Fibroblast of the aortic adventitia (primary cell): ENCODE measurements at places on chromosomes 6 and 20.

- peak; percentile 25 for DNase-seq
Observed at GRCh38 chr6:134343066-134343465, 25.2 kb upstream of the SGK1 start.

DNA sequence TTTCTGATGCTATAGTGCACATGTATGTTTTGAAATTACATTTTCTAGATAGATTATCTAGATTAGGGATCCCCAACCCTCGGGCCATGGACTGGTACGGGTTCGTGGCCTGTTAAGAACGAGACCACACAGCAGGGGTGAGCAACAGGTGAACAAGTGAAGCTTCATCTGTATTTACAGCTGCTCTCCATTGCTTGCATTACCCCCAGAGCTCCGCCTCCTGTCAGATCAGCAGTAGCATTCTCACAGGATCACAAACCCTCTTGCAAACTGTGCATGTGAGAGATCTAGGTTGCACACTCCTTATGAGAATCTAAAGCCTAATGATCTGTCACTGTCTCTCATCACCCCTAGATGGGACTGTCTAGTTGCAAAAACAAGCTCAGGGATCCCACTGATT is 10.4 kb downstream of the CEP57L1 start:
- no peak for DNase-seq

- DNase-seq, result no peak
Observed at GRCh38 chr6:7976485-7977056, 66.0 kb upstream of the TXNDC5 start.

GRCh38 chr6:139112561-139112960 is 22.3 kb upstream of the HECA start:
- DNase-seq, result no peak

DNA sequence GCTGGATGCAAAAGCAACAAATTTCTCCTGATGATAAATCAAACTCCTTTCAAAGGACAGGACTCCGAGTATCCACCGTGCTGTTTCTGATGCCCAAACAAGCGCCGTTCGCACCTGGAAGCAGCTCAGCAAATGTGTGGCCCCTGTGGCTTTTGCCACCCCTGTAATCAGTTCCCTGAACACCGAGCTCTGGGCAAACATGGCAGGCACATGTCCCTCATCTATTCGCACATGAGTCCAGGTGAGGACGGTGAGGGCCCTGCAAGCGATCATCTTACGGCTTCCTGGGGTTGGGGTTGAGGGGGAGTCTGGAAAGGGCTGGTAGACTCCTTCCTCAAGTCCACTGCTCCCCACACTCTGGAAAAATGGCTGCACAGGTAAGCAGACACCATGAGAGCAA is 23.7 kb downstream of the RNASET2 start:
- DNase-seq, result no peak

GRCh38 chr6:43142101-43142500 is 29.0 kb upstream of the SRF start:
- no peak for DNase-seq

- no peak for DNase-seq
Observed at GRCh38 chr6:82783587-82784236, 281.9 kb downstream of the UBE3D start.

- peak; percentile 48 for DNase-seq
Observed at GRCh38 chr20:1941226-1941625, 46.0 kb downstream of the SIRPA start.

- DNase-seq, result no peak
Observed at GRCh38 chr6:131412960-131413830, 159.8 kb upstream of the ARG1 start.

DNA sequence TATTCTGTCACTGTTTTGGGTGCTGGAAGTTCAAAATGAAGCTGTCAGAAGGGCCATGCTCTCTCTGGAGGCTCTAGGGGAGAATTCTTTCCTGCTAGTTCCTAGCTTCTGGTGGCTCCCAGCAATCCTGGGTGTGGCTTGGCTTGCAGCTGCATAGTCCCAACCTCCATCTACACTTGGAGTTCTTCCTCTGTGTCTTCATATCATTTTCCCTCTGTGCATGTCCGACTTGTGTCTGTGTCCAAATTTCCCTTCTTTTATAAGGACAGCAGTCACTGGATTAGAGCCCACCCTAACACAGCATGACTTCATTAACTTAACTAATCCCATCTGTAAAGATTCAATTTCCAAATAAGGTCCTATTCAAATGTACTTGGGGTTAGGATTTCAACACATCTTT is 23.3 kb upstream of the ENPP1 start:
- DNase-seq, result no peak

- peak; percentile 35 for DNase-seq
Observed at GRCh38 chr6:67748521-67748920, 886.6 kb upstream of the ADGRB3 start.

- no peak for DNase-seq
Observed at GRCh38 chr6:168960551-168961263, 292.9 kb downstream of the THBS2 start.

DNA sequence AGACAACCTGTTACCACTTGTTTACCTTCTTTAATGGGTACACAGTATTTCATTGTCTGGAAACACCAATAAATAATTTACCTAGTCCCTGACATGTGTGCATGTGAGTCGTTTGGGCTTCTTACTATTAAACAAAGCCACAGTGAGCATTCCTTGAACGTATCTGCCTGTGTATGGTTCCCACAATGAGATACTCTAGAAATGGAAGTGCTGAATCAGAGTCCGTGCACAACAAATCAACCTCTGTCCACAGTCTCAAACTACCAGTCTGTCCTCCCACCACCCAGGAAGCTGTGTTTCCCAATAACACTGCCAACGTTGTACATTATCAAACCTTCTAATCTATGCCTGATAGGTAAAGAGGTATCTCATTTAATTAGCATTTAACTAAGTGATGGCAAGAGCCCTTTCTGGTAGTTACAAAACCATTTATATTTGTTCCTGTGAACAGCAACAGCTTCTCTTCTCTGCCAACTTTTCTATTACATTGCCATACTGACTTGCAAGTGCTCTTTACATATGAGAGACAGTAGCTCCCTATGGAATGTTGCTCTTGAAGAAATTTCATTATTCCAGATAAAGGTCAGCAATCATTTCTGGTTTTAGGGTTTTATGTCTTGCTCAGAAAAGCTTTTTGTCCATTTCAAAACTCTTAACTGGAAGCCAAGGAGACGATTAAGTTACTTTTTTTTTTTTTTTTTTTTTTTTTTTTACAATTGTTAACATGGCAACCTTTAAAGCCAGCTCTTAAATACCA is 14.7 kb downstream of the JAG1 start:
- no peak for DNase-seq

GRCh38 chr20:36836591-36837269 is 39.2 kb upstream of the TLDC2 start:
- DNase-seq, result no peak

DNA sequence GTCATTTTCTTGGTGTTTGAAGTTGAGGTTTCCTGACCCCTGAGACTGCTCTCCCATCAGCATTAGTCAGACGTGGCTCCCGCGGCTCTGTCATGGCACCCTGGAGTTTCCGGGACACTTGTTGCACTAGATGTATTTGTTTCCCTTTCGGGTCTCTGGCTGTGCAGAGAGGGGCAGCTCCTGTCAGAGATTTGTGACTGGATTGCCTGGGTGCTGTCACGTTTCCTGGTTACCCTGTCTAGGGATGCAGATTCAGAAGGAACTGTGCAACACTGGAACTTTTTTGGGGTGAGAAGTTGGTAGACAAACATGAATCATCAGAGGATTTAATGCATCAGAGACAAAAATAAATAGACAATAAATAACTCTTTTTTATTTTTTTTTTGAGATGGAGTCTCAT is 431.8 kb upstream of the MAN1A1 start:
- no peak for DNase-seq

DNA sequence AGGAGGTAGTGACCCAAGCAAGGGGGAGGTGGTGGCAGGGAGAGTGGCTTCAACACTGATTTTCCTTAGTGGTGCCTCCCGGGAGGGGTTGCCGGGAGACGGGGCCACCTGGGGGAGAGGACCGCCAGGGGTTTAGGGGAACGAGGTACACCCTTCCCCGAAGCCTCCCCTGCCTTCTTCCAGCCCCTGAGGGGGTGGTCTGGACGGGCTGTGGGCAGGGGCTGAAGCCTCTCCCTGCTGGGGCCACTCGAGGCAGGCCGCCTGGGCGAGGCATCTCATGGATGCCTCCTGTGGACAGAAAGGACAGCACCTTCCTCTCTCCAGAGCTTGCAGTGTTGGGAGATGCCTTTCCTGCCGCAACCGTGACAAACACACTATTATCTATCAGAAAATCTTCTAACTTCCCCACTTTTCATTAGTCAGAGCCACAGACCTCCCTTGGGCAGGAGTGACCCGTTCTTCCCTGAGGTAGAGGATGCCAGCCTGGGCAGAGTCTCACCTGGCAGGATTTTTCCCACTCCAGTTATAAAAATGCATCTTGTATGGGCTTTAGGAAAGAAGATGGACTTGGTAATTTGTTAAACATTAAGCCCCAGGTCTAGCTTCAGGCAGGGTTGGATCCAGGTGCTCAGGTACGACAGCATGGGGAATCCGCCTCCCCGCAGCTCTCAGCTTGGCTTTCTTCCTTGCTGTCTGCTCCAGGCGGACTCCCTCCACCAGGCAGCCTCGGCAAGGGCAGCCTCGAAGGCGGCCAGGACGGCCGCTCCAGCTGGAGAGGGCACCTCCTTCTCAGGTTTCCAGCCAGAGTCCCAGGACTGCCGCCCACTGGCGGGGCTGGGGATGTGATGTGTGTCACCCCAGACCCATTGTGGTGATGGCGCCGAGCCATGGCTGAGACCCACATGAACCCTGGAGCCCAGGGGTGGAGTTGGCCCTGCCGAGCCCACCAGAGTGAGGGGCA is 11.0 kb downstream of the HRH3 start:
- DNase-seq, result no peak

- no peak for DNase-seq
Observed at GRCh38 chr6:170135821-170136471, 154.9 kb downstream of the DLL1 start.

DNA sequence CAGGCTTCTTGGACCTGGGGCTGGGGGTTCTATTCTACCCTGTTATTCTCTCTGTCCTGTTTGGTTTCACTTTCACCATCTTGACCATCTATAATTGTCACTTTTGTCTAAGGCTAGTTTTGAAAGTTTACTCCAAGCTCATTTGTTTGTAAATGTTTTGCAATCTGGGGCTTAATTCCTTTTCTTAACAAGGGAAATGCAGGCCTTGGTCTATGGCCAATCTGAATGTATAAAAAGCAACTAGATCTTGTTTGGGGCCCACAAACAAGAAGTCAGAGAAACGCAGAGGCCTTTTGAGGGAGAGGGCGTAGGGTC is 86.3 kb upstream of the PREP start:
- no peak for DNase-seq

DNA sequence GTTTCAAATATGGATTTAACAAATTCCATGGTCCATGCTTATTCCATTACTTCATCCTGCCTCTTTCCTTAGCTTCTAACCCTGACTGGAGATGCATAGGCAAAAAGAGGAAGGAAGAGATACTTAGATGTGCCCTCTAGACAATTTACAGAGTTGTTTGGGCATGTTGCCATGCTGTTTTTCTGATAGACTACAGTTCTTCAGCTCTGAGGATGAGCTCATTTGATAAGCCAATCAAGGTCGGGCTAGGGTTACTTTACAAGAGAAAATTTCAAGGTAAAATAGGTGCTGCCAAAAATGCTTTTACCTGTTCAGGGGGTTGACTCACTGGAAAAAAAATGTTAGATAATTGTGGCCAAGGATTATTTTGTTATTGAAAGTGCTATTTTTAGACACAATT is 5.9 kb downstream of the HCRTR2 start:
- DNase-seq, result no peak

- peak; percentile 9 for DNase-seq
Observed at GRCh38 chr6:153031335-153031955, 28.9 kb upstream of the MTRF1L start.

DNA sequence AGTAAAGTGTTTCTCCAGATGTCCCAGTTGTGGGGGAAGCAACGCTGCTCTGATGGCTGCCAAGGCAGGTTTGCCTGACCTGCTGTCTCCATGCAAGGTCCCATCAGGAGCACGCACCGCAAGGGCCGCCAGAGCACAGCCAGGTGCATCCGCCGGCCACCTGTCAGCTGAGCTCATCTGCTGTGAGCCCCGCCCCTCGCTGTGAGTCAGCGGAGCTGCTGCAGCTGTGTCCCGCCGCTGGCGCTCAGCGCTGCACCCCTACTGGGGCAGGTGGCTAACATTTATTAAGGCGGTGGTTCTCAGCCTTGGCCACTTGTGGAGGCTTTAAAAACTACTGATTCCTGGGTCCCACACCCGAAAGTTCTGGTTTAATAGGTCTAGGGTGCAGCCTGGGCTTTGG is 225.7 kb downstream of the UST start:
- no peak for DNase-seq

DNA sequence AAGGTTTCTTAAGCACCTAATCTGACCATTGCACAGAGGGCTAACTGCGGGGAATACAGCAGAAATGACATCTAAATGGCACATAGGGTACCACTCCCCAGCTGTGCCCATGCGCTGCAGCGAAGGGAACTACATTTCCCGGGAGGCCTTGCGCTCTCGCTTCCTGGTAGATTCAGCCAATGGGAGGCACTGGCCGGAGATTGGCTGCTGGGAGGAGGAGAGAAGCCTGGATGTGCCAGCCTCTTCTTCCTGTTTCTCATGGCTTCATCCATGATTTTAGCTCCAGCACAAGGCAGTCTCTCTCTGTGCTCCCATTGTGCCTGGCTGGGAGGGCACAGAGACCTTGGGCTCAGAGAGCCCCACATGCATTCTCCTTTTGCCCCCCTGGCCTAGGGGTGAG is 101.7 kb upstream of the FOXA2 start:
- DNase-seq, result peak; percentile 63

DNA sequence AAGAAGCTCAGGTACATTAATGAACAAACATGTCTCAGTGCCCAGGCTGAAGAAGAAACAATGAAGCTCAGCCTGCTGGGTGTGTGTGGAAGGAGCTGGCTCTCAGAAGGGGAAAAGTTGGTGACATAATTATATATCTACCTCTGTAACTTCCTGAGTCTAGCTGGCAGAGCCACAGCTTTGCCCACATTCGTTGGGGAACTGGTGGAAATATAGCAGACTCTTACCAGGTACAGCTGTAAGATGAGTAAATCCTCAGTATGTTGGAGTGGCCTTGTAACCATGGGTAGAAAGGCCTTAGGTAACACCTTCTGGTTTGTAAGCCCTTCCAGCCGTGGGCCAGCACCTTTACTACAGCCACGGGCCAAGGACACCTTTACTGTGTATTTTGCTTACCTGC is 29.9 kb upstream of the PNRC1 start:
- DNase-seq, result no peak

- no peak for DNase-seq
Observed at GRCh38 chr20:31849306-31849930, 4.0 kb upstream of the FOXS1 start.

DNA sequence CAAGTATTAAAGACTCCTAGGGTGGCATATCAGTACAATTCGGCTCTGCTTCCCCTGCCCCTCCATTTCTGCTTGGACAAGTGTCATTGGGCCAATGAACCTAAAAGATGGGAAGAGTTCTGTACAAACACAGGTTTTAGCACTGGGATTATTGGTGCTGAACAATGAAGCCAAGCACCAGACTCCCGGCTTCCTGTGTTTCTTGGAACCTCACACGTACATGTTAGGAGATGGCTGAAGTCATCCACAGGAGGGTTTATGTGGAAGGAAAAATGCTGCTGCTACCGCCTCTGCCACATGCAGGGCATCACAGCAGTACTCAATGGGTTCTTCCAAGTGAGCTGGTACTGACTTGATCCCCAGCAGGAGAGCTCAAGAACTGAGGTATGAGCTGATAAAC is 49.7 kb downstream of the TNFRSF21 start:
- no peak for DNase-seq
